ENCODE measurements at places on chromosomes 1 and 21.

GRCh38 chr1:41368366-41368765 is 7.1 kb downstream of the FOXO6 start:
- DNase-seq: no peak

DNA sequence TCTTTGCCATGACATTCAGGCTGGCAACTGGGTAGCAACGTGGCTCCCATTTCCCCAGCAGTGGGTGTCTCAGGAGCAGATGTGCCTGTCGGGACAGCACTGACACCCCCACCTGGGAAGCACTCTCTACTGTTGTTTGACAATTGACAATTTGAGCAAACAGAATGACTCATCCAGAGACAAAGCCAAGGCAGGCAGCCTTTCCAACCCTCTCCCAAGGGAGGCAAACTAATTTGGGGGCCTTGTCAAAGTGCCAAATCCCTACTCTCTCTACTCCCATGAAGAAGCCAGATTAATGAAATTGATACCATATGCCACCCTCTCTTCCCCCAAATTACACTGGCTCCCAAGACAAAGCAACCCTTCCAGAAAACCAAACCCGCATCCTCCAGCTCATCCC is 65.6 kb downstream of the GRIK3 start:
- no peak for DNase-seq

DNA sequence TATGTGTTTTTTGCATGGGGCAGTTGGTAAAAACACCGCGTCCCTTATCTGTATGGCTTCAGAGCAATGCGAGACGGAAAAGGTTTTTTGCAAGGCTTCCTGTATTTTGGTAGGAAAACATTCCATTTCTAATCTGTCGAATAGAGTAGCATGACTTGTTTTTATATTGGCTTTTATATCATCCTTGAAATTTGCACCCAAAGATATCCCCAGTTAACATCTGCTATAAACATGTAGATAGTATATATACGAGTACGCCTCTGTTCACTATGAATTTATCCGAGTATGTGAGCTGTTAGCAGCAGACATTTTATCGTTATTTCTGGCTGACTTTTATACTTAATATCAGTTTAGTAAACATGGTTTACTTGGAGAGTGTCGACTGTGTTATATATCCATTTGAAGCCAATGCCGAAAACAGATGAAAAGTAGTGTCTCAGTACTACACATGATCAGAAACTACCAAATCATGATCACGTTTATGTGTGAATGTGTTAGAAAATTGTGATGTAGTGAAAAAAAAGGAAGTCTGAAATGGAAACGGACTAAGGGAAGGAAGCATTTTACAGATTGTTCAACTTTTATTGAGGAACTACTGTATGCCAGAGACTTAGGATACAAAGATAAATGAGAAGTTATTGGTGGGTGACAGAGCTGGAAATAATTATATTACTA is 1.0 kb downstream of the LEPR start:
- no peak for DNase-seq

DNA sequence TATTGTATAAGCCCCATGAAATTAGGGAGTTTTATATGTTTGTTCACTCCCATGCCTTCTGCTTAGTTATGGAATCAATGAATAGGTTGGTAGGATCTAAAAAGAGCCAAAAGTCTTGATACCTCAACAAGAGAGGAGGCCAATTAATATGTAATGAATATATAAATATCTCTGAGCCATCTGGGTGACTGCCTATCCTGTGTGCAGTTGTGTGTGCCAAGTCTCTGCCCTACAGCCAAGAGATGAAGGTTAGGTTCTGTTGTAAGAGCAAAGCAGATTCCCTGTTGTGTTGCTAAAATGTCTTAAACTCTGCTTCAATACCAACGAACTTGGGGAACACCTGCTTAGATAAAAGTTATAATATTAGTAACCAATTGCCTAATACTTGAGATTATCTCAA is 61.8 kb upstream of the GORAB start:
- DNase-seq: no peak

DNA sequence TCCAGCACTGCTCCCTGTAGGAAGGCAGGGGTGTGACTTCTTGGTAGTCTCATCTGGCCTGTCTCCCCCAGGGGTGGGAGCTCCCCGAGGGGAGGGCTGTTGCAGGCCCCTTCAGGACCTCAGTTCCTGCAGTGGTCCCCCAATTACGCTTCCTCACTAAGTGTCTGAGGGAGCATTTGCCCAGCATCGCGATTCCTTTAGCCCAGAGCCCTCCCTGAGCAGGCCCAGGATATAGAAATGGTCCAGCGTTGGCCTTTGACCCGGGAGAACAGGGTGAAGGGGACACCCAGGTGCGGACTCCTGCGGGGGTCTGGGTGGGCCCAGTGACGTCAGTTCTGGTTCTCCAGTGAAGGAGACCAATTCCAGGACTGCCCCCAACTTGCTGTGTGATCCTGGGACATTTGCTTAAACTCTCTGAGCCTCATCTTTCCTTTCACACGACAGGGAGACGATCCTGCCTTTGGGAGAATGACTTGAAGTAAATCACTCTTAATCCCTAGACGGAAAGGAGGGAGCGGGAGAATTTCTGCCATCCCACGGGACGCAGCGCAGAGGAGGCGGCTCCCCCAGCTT is 32.6 kb upstream of the BTG2 start:
- no peak for DNase-seq

- DNase-seq: no peak
Measured at GRCh38 chr1:157084720-157085119, 14.9 kb downstream of the ETV3L start.

GRCh38 chr1:11769274-11769673 is 7.3 kb downstream of the C1orf167 start:
- DNase-seq: no peak

- no peak for DNase-seq
Measured at GRCh38 chr1:175701590-175701989, 41.8 kb downstream of the TNR start.

DNA sequence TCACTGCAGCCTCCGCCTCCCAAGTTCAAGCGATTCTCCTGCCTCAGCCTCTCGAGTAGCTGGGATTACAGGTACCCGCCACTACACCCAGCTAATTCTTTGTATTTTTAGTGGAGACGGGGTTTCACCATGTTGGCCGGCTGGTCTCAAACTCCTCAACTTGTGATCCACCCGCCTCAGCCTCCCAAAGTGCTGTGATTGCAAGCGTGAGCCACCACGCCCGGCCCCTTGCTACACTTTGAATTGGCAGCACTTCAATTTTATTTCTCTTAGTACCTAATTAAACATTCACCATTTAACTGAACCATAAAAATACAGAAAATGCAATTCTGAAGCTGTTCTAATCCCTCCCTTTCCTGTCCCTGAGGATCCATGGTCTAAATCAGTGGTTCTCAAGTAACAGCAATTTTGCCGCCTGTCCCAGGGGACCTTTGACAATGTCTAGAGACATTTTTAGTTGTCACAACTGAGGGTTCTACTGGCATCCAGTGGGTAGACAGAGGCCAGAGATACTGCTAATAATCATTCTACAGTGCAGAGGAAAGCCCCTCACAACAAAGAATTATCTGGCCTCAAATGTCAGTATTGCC is 4.3 kb upstream of the BCL2L15 start:
- no peak for DNase-seq

DNA sequence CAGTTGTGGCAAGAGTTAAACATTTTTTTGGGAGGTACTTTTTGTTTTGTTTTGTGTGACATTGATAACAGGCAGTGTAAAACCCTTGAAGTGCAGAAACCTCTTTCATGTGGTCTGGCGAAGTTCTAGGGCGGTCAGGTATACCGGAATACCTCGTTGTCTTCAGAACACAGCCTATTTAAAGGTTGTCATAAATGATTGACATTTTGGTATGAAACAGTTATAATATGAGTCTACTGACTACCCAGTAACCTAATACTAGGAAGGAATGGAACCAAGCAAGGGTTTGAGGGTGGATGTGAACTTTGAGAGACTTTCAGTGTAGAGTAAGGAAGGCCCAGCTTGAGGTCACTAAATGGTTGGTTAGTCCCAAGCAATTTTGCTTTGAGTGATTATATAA is 40.5 kb downstream of the PATJ start:
- DNase-seq: peak; percentile 82

- no peak for DNase-seq
Measured at GRCh38 chr1:50416553-50417453, 6.4 kb downstream of the DMRTA2 start.

DNA sequence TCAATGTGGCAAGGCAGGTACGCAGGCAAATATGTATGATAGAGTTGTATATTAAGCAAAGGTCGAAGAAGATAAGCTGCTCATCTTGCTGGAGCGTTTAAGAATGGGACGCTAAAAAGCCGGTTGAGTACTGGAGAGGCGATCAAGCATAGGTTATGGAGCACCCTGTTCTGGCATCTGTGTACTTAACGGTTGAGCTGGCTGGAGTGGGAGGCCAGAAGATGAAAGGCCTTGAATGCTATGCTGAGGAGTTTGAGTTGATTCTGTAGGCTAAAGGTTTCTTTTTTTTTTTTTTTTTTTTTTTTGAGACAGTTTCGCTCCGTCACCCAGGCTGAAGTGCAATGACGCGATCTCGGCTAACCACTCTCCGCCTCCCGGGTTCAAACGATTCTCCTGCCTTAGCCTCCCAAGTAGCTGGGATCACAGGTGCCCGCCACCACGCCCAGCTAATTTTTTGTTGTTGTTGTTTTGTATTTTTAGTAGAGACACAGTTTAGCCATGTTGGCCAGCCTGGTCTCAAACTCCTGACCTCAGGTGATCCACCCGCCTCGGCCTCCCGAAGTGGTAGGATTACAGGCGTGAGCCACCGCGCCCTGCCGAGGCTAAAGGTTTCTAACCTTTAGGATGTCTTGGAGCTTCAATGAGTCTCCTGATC is 850 bp upstream of the KHDC4 start:
- no peak for DNase-seq

GRCh38 chr1:25760122-25760719 is 39.8 kb upstream of the SELENON start:
- no peak for DNase-seq

DNA sequence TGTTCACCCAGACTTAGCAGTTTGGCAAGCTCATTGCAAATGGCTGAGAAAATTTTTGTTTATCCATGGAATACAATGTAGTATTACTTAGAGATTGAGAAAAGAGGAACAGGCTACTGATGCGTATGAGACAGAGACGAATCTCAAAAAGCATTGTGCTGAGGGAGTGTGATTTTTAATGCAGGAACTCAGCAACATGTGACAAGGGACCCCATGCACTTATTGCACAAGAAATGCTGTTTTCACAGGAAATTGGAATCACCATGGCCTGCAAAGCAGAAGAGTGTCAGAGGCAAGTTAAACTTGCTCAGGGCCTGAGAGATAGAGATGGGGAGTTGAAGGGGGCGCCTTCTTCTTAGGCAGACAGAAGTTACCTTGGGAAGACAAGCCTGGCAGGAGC is 32.6 kb upstream of the TLR5 start:
- no peak for DNase-seq

GRCh38 chr1:55426619-55427018 is 211.5 kb upstream of the USP24 start:
- DNase-seq: no peak

GRCh38 chr1:97844552-97845089 is 76.2 kb downstream of the DPYD start:
- no peak for DNase-seq

GRCh38 chr1:184422490-184423233 is 35.8 kb downstream of the C1orf21 start:
- DNase-seq: no peak

- no peak for DNase-seq
Measured at GRCh38 chr1:173342736-173343135, 134.4 kb upstream of the PRDX6 start.

DNA sequence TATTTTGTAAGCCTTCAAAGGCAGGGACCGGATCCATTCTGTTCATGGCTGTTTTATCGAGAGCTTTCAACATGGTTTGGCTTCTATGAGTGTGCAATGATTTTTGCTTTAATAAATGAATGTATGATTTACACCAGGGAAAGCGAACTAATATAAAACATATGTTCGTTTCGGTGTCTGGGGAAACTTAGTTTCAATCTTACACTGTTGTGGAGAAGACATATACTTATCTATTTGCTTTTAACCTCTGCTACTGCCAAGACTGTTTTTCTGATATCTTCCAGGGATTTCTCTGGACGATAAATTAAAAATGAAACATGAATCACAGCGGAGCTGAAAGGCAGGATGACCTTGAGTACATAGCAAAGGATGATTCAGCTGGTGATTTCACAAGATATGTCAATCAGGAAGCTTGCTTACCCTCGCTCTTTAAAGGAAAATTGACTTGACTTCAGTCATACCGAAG is 14.7 kb upstream of the CYYR1 start:
- DNase-seq: no peak

DNA sequence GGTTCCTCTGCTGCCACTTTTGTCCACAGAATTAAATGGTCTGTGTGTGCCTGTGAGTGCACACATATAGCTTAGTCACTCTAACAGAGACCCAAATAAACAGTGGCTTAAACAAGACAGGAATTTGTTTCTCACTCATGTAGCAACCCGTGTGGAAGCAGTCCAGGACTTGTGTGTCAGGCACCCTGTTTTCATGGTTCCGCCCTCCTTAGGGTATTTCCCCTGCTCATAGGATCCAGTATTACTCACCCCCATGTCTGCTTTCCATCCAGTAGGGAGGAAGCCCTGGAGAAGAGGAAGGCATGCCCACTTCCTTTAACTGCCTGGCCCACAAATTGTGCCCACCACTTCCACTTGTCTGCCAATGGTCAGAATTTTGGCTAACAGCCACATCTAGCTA is 41.3 kb upstream of the TACSTD2 start:
- peak; percentile 18 for DNase-seq

- no peak for DNase-seq
Measured at GRCh38 chr1:245648749-245649522, 494.2 kb downstream of the KIF26B start.

- no peak for DNase-seq
Measured at GRCh38 chr21:45351526-45352275, 53.3 kb upstream of the COL18A1 start.

DNA sequence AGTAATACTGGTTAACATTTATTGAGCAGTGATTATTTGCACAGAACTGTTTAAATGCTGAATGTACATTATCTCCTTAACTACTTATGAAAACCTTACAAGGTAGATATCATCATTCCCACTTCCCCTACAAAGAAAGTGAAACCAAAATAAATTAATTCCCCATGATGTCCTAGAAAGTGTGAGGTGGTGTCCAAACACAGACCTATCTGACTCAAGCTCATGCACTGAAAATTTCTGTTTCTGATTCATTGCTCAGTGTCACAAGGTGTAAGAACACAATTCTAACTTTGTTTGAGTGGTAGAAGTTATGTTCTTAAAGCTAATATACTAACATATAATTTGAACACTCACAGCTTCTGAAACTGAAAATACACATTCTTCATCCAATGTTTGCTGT is 178.7 kb downstream of the MRPL39 start:
- DNase-seq: no peak

GRCh38 chr1:33899746-33900145 is 35.9 kb downstream of the HMGB4 start:
- no peak for DNase-seq

GRCh38 chr1:159591981-159592380 is 4.4 kb downstream of the APCS start:
- no peak for DNase-seq

DNA sequence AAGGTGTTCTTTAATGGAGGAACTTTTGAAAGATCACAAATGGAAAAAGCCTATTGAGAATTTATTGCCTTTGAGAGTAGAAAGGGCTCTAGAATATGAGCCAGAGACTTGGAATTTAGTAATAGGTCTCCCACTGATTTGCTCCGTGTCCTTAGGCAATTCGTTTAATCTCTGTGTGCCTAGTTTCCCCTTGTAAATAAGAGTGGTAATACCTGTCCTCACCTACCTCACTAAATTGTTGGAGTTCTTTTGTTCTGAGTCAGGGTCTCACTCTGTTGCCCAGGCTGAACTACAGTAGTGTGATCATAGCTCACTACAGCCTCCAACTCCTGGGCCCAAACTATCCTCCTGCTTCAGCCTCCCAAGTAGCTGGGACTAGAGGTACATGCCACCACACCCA is 15.0 kb upstream of the TEKT2 start:
- DNase-seq: no peak

Measured in CD4-positive, alpha-beta T cell treated with Interleukin-12 subunit alpha and Interleukin-12 subunit beta, for 1 hour (primary cell).